NCI-H146 (cell line): ENCODE measurements at places on chromosomes 5 and 9.

- DNase-seq = no peak
Observed at GRCh38 chr5:158154226-158155005, 295.5 kb upstream of the CLINT1 start.

DNA sequence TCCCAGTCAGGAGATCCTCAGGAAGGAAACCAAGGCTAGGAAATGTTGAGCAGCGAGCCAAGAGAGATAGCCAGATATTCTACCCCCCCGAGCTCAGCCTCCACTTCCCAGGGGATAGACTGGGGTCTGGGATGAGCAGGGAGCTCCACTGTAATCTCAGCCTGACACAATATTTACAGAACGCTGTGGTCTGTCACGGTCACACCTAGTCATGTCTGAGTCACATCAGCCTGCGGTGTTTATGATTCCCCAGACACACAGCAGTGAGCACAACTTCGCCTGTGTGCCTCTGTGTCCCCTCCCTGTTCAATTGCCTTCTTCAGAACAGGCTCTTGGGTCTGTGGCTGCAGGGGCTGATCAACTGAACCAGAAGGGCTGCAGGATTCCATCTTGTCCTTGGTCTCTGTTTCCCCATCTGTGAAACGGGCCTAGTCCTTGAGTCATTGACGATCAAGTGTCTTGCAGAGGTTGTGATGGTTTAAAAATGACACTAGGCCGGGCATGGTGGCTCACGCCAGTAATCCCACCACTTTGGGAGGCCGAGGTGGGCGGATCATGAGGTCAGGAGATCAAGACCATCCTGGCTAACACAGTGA, 8.6 kb upstream of the PRRX2 start:
- no peak for DNase-seq

- DNase-seq = no peak
Observed at GRCh38 chr5:111997308-111997707, 240.3 kb upstream of the NREP start.

DNA sequence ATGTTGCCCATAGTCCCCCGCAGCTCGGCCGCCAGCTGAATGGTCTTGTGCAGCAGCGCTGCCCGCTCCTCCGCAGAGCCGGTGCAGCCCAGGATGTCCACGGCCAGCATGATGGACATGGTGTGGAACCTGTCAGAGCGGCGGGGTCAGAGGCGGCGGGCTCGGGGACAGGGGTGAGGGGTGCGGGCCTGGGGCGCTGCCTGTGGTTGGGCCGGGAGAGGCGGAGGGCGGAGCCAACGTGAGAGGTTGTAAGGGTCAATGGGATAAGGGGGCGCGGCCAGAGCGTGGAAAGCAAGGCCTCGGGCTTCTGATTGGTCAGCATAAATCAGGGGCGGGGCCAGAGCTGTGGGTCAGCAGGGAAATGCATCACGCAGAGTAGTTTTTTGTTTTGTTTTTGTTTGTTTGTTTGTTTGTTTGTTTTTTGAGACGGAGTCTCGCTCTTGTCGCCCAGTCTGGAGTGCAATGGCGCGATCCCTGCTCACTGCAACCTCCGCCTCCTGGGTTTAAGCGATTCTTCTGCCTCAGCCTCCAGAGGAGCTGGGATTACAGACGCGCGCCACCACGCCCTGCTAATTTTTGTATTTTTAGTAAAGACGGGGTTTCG, 6.8 kb upstream of the TOR2A start:
- DNase-seq = peak; percentile 91

DNA sequence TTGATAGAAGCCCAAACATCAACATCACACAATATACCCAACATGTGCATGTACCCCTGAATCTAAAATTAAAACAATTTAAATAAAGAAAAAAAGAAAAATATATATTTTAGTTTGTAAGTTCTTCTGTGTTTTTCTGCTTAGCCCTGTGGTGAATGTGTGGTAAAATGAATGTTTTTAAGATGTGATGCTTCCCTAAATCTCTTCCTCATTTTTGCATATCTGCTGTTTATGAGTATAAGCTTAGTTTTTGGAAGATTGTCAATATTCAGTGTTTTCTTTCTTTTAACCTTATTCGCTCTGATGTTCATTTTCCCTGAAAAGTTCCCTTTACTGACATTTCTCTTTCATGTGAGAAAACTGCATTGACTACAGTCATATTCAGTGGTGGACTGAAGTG, 44.4 kb upstream of the DAB2 start:
- no peak for DNase-seq

- no peak for DNase-seq
Observed at GRCh38 chr5:167576897-167577296, 714.5 kb upstream of the WWC1 start.

DNA sequence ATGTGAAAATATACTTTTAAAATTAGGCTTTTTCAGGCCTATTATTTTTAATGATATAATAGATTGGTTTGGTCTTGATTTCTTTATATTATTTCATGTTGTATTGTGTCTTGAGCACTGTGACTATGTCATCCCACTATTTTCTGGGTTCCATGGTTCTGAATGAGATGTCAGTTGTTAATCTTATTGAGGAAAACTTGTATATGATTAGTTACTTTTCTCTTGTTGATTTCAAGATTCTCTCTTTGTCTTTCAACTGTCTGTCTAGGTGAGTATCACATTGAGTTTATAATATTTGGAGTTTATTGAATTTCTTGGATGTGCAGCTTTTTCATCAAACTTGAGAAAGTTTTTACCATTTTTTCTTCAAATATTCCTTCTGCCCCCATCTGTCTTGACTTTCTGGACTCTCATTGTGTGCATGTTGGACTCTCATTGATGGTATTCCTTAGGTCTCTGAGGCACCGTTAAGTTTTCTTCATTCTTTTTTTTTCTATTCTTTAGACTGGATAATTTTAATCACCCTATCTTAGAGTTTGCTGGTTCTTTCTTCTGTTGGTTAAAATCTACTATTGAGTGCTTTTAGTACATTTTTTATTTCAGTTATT, 175.8 kb downstream of the TMEM167A start:
- no peak for DNase-seq

GRCh38 chr5:132497488-132497997, 7.0 kb upstream of the IRF1 start:
- no peak for DNase-seq

DNA sequence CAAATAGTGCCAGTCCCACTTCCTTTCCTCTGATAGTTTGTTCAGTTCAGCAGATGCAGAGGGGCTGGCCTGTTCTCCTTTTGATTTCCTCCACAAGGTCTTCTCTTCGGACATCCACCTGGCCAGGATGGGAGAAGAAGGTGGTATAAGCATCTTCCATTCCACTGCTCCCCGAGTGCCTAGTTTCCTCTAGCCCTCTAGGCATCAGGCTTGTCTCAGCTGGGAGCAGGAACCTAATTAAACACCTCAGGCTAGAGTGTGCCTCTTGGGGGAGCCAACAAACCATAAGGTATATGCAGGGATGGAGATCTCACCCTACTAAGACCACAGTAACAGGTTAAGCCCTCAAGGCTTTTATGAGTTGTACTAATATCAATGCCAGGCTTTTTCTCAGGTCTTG, 835 bp upstream of the DND1 start:
- DNase-seq = no peak

- DNase-seq = peak; percentile 6
Observed at GRCh38 chr9:15277400-15278090, 29.5 kb downstream of the TTC39B start.

GRCh38 chr9:12790883-12791282, 16.1 kb downstream of the LURAP1L start:
- no peak for DNase-seq

DNA sequence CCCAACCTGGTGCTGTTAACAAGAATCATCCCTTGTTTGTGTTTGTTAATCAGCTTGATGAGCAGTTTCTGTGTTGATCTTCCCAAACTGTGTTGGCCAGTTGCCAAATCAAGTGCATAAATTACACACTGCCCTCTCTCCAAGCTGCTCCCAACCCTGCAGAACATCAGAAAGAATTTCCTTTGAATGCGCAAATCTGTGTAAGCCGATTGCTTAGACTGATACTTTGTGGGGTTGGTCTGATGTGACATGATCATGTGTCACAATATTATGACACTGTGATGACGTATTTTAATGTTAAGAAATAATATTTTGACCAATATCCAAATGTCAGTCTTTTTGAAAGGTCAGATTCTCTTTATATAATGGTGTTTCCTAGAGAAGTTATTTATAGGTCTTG, 766.4 kb upstream of the WWC1 start:
- DNase-seq = no peak

DNA sequence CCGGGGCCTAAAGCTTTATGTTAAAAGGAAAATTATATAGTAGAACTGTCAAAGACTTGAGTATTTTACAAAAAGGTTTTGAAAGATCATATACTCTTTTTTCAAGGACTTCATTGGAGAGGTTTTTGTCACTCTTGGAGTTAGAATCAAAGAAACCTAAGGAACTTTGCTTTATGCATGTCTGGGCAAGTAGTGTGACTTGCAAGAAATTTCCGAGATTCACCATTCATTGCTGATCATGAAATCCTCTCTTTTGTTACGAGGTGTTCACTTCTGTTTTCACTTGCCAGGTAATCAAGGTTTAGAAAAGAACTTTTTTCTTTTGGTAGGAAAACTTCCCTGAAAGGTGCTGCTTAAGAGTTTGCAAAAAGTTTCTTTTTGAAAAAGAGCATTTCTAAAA, 64.8 kb downstream of the NUP214 start:
- no peak for DNase-seq

- DNase-seq = no peak
Observed at GRCh38 chr9:118183576-118183975, 479.4 kb downstream of the TLR4 start.

DNA sequence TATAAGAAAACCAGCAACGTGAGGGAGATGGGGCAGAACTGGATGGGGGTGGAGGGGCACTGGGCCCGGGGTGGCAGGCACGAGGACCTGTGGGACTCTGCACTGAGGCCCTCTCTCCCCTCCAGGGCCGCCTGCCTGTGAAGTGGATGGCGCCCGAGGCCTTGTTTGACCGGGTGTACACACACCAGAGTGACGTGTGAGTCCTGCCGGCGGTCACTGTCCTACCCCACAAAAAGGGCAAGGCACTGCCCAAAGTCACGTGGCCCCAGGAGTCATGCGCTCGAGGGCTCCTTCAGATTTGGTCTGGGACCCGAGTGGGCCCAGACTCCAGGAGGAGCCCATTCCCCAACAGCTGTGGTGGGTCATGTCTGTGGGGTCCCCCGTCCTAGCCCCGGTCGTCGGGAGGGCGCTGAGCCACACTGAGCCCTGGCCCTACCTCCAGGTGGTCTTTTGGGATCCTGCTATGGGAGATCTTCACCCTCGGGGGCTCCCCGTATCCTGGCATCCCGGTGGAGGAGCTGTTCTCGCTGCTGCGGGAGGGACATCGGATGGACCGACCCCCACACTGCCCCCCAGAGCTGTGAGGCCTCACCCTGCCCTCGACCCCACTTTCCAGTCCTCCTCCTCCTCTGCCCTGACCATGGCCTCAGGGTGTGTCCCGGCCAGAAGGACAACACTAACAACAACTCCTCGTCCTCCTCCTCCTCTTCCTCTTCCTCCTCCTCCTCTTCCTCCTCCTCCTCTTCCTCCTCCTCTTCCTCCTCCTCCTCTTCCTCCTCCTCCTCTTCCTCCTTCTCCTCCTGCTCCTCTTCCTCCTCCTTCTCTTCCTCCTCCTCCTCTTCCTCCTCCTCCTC, 9.7 kb downstream of the FGFR4 start:
- DNase-seq = no peak

GRCh38 chr9:94178927-94179326, 80.2 kb upstream of the ZNF169 start:
- no peak for DNase-seq

DNA sequence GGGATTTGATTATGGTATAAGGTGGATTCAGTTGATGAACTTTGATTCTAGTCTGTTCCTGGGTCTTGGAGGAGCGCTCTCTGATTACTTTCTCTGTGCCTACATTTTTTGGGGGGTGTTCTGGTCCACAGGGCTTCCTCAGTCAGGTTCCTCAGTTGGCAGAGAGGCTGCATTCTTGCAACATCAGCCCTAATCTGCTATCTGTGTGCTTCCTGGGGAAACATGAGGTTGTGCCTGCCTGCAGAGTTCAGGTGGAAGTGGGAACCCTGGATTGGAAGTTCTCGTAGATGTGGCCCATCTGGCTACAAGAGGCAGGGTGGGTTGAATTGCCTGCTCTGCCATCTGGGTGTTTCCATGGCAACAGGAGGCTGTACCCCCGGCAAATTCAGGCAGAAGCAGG, 24.5 kb downstream of the POLK start:
- no peak for DNase-seq

GRCh38 chr5:149302641-149303040, 31.0 kb downstream of the AFAP1L1 start:
- DNase-seq = no peak

DNA sequence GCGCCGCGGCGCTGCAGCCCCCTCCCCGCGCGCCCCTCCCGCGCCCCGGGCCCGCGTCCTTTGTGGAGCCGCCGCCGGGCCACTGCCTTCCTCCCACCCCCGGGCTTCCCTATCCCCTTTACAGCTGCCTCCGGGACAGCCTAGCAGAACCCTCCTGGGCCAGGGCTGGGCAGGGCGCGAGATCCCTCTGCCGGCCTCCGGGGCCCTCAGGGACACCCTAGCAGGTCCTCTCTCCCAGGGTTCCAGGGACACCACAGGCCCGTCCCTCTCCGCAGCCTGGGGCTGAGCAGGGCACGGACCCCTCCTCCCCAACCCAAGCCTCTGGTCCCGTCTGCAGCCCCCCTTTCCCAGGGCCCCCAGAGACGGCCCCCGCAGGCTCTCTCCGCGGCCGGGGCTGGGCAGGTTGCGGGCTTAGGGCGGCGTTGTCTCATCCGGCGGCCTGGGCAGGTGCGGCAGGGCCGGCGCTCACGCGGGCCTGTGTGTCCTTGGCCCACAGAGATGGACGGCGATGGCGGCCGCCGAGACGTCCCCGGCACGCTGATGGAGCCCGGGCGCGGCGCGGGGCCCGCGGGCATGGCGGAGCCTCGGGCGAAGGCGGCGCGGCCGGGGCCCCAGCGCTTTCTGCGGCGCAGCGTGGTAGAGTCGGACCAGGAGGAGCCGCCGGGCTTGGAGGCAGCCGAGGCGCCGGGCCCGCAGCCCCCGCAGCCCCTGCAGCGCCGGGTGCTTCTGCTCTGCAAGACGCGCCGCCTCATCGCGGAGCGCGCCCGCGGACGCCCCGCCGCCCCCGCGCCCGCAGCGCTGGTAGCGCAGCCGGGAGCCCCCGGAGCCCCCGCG, 710 bp downstream of the WNK2 start:
- DNase-seq = peak; percentile 39

DNA sequence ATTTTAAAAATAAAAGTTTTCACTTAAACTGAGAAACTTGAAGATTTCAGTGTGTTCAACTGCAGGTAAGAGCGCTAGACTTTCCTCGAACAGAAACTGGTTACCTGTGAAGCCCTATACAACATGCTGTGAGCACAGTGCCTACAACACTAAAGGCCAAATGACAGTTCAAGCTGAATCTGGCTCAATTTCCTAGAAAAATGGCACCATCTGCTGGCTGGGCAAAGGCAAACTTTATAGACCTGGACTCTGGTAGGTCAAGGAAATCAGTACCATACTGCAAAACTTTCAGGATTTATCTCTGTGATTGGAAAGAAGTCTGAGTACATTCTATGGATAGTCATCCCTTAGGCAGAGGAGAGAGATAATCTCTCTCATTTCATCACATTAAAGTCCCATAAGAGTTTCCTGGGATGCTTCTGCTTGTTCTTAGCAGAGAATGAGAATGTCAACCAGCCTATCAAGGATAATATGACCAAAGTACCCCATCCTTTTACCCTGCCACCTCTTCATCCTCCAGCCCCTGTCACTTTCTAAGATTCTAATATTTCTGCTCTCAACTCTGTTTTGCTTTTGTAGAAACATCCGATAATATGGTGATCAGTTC, 31.8 kb upstream of the FOXB2 start:
- peak; percentile 76 for DNase-seq

- no peak for DNase-seq
Observed at GRCh38 chr5:39264528-39264927, 45.2 kb upstream of the FYB1 start.

- DNase-seq = no peak
Observed at GRCh38 chr5:96905864-96906263, 29.6 kb downstream of the ERAP2 start.

- no peak for DNase-seq
Observed at GRCh38 chr5:137264041-137264440, 235.1 kb downstream of the SPOCK1 start.
